H9 (cell line): ENCODE measurements at places on chromosomes 12 and 14. TPM values are rescaled to one million over a fixed set of nuclear protein-coding genes. Genes with fewer than 3 reads are reported as not detected.

The NKX2-1 gene
- not detected in 2 replicates for total RNA-seq

- DNase-seq, result no peak
These were observed 12.2 kb downstream of the ITPK1 start for GRCh38 chr14:93103392-93104080.

GRCh38 chr14:41758011-41758665 is 151.5 kb downstream of the LRFN5 start:
- no peak for DNase-seq

The WNT1 gene
- total RNA-seq, result not detected in 2 replicates

GRCh38 chr12:112962561-112962960 is 15.8 kb upstream of the OAS2 start:
- no peak for DNase-seq

The ALDH1L2 gene
- total RNA-seq, result 1.9 and 2.2 TPM in 2 replicates

DNA sequence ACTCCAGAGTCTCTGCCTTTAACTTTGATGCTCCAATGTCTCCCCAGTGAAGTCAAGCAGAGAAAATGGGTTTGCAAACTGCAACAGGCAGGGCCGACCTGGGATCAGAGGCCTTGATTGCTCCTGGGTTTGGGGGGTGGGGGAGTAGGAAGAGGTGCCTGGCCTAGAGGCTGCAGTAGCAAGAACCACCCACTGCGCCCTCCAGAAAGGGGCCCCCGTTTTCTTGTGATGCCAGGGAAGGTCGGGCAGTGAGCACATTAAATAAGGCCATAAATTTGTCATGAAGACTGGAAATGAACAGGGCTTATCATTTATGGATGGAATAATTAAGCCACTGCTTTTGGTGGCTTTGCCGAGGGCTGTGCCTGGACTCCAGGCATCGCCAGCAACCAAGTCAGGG is 38.2 kb upstream of the FAM222A start:
- DNase-seq, result no peak

The KRT8 gene
- 244 and 247 TPM in 2 replicates for total RNA-seq

DNA sequence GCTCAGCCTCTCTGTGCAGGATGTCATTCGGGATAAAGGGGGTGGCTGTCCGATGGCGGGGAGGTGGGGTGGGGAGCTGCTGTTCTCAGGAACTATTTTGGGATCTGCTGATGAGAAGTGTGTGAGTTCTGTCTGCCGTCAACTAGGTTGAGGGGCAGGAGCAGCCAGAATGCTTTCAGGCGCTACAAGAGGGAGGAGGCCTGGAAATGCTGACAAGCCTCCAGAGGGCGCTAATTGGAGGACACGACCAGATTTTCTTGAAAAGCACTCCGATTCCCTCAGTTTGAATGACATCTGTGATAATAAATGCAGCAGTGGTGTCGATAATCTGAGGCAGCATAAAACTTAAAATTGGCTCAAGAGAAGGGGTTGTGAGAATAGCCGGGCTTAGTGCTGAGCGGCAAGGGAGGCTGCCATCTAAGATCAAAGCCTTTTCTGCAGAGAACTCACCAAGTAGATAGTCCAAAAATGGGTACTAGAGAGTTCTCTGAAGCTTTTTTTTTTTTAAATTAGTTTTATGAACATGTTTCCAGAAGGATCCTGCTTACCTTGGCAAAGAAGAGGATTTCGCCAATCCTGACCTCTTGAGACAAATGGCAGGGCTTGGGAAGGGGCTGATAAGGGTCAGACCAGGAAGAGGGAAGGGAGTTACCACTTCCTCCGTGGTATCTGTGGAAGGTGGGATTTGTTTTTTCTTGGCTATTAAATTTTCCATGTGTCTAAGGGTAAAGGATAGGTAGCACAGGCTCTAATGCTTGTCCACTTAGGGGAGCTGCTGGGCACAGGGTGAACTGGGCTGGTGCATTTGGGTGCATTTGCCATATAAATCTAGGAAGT is 94.4 kb downstream of the CRACR2A start:
- DNase-seq, result peak; percentile 75

DNA sequence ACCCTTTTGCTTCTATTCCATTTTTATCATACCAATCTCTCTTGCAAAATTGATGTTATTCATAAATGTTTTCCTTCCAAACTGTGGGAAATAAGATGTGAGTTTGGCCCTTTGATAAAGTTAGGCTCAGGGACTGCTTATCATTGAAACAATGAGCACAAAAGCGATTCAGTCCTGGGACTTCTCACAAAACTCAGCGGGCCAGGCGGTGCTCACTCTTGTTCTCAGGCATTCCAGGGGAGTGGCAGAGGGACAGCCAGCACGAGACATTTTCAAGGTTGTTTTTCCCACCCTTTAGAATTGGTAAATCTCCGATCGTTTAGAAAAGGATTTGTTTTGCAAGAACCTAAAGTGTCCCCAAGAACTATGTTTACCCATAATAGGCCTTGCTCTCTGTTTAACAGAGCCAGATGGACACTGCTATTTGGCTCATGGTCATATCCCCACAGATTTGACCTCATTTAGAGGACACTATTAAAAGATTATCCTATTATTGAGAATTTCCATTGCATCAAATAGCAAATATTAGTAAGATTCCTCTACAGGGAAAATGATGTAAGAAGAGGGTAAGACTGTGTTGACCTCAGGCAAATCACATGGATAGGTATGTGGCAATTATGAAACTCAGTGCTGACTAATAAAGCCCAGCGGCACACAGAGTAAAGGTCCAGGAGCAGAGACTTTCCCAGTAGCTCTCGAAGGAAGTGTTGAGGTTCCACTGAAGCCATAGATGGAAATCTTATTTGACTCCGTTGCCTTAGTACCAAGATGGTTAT is 102.7 kb upstream of the USP44 start:
- DNase-seq, result no peak

- DNase-seq, result peak; percentile 27
These were observed 326.9 kb upstream of the SFSWAP start for GRCh38 chr12:131383741-131384543.

The CLEC2B gene
- not detected in 2 replicates for total RNA-seq

The DIO3 gene
- total RNA-seq, result 0.20 TPM in 1 of 2 replicates, not detected in the other

- DNase-seq, result no peak
These were observed 69.9 kb upstream of the PSMA6 start for GRCh38 chr14:35222324-35222723.

The C12orf42 gene
- total RNA-seq, result not detected in 2 replicates

DNA sequence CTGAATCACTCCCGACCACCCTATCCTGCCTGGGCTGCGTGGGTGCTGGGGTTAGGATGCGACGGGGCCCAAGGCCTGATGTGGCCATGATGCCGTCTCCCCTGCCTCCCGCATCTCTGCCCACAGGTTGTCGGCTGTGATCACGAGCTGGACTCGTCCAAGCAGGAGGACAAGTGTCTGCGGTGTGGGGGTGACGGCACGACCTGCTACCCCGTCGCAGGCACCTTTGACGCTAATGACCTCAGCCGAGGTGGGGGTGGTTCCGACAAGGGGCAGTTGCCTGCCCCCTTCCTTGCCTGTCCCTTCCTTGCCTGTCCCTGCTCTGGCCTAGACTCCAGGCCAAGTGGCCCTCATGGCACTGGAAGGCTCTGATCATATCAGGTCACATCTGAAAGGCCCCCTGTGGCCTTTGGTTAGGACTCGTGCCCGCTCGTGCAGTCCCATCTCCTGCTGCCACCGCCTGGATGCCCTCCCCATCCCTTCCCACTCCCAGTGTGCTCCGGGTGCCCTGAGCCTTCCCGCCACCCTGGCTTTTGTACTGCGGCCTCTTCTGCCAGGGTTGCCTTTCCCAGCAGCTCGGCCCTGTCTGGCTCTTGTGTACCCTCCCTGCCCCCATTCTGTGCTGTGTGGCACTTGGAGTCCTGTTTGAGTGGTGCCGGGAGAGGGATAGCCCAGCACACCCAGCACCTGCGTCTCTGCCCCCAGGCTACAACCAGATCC is 13.6 kb downstream of the PAPLN start:
- DNase-seq, result no peak

DNA sequence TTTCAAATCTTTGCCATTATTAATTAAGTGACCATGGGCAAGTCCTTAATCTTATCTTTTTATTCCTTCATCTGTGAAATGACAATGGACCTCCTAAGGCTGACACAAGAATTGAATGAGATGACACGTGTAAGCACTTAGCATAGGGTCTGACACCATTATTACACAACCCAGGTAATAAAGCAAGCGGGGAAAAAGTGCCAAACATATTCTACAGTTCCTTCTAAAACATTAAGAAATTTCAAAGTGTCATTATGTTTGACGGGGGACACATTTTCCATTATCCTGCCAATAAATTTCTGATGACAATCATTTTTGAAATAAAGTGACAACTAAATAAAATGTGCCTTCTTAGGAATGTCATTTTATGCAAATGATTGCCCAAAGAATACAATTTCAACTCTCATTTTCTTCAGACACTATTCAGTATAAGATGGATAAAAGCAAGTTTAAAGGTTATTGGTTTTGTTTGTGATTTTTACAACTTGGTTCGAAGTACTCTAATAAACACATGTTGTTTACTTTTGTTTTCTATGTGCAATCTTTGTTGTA is 3.0 kb downstream of the ANKS1B start:
- DNase-seq, result no peak

DNA sequence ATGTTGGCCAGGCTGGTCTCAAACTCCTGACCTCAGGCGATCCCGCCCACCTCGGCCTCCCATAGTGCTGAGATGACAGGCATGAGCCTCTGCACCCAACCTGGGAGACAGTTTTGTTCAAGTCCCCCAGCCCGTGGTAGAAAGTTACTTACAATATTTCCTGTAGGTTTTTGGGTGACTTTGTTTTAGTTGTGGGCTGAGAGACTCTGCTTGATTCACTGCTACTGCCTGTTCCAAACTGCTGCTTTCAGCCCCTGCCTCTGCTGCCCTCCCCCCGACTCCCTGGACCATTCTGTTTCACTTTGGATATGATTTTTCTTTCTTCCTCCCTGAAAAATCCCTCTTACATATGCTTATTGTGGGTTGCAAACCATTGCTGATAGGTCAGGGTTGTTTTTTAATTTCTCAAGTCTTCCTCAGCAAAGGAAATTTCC is 13.4 kb upstream of the PCNX1 start:
- no peak for DNase-seq

- no peak for DNase-seq
These were observed 110.0 kb downstream of the ATP23 start for GRCh38 chr12:58051378-58051777.

The ST8SIA1 gene
- 0.18 TPM in 1 of 2 replicates, not detected in the other for total RNA-seq

The LAG3 gene
- total RNA-seq, result 1.7 and 2.2 TPM in 2 replicates

The TAS2R31 gene
- total RNA-seq, result 1.7 and 2.3 TPM in 2 replicates

The JAG2 gene
- 11.3 and 11.4 TPM in 2 replicates for total RNA-seq

The PPP1R36 gene
- total RNA-seq, result 0.50 and 0.66 TPM in 2 replicates

The SLC38A4 gene
- 0.96 and 1.1 TPM in 2 replicates for total RNA-seq

DNA sequence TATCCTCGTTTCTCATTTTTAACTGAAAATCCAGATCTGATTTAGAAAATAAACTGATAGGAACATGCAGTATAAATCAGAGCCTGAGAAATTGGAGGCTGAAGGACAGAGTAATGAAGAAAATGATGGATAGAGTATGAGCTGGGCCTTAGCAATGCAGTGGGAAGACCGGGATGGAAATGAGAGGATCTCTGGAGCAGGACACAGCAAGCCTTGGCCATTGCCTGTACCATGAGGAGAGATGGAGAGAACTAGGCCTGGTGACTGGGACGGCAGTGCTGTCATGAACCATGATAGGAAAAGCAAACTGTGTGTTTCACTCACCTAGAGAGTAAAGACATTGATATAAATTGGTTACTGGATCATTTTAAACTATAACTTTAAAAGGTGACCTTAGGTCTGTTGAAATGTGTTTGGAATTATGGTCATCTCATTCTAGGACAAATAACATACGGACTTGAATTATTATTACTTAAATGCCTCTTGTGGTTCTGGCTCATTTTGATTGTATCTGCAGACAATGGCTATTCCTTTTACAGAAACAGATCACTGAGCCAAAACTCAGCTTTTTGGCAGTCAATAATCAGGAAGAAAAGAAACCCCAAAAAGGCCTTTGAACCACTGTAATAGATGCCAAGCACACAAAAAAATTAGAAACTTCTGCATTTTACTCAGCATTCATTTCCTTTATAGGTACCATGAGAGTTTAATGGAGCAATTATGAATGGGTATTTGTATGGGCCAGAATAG is 251.9 kb upstream of the PRKD1 start:
- no peak for DNase-seq

The SPX gene
- 0.35 and 0.57 TPM in 2 replicates for total RNA-seq

DNA sequence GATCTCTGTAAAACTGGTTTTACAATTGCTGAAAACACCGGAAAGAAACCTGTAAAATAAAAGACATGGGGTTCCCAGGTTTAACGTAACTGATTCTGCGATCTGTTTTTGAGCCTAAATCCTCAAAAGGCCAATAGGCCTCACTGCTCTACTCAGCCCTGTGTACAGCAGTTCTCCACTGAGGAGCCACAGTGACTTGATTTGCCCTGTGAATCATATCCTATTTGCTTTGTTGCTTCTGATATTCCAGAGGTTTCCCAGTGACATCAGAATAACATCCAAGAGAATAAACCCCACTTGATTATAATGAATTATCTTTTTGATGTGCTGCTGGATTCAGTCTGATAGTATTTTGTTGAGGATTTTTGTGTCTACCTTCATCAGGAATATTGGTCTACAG is 27.5 kb downstream of the MDM1 start:
- no peak for DNase-seq

The ASB2 gene
- 0.35 and 1.3 TPM in 2 replicates for total RNA-seq

DNA sequence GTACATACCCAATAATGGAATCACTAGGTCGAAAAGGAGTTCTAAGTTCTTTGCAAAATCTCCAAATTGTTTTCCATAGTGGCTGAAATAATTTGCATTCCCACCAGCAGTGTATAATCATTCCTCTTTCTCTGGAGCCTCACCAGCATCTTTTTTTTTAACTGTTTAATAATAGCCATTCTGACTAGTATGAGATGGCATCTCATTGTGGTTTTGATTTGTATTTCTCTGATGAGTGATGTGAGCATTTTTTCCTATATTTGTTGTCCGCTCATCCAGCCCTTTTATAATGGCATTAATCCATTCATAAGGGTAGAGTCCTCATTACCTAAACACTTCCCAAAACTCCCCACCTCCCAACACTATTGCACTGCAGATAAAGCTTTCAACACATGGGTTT is 278.3 kb downstream of the SEC23A start:
- no peak for DNase-seq

DNA sequence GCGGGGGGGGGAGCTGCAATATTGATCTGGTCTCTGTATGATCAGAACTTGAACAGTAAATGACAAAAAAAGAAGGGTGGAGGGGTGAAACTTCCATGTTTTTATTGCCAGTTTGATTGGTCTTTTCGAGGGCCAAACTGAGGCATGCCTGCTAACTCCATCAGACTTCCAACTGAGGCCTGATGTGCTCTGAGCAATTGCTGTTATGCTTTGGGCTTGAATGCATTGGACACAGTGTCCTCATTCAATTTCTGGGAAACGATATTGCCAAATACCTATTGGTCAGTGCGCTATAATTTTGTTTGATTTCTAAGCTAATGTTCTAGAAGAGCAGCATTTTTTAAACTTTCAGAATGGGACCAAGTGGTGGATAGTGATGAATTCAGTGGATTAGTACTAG is 2.1 kb upstream of the SLC38A2 start:
- DNase-seq, result no peak
